ENCODE measurements at places on chromosomes 7 and 10.
A peak's percentile ranks its signal among the peaks of the same experiment; 100 is the strongest.

GRCh38 chr7:106257752-106258151 lies 27.0 kb downstream of the NAMPT start:
- H3K4me3 ChIP-seq = peak overlapping the region; percentile 55
- peaks cover 12% of the 10 kb centered on the region for H3K4me1 ChIP-seq
- DNase-seq = no peak
- peak overlapping the region; percentile 47 for H3K27ac ChIP-seq

- peaks cover 2% of the 10 kb centered on the region for H3K36me3 ChIP-seq
- no peak overlapping the region for H3K4me3 ChIP-seq
- no peaks in the 10 kb centered on the region for H3K27me3 ChIP-seq
Measured at GRCh38 chr7:42186151-42186550, 50.9 kb downstream of the GLI3 start.

DNA sequence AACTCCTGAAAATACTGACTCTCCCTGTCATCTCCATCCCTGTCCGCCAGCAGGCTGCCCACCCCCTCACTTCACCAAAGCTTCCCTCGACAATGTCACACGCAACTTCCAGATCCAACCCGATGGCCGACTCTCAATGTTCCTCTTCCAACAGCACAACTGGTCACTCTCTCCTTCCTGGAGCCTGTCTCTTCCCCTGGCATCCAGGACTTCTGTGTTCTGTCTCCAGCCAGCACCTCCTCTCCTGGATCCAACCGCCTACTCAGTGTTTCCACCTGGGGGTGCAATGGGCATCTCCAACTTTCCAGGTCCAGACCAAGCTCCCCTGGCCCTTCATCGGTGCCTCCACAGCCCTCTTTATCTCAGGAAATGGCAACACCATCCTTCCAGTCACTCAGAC lies 8.6 kb downstream of the CPA5 start:
- H3K4me1 ChIP-seq = peaks cover 14% of the 10 kb centered on the region
- H3K27me3 ChIP-seq = peaks cover 30% of the 10 kb centered on the region
- no peak for DNase-seq
- no peak overlapping the region for H3K27ac ChIP-seq
- H3K4me3 ChIP-seq = no peak overlapping the region

DNA sequence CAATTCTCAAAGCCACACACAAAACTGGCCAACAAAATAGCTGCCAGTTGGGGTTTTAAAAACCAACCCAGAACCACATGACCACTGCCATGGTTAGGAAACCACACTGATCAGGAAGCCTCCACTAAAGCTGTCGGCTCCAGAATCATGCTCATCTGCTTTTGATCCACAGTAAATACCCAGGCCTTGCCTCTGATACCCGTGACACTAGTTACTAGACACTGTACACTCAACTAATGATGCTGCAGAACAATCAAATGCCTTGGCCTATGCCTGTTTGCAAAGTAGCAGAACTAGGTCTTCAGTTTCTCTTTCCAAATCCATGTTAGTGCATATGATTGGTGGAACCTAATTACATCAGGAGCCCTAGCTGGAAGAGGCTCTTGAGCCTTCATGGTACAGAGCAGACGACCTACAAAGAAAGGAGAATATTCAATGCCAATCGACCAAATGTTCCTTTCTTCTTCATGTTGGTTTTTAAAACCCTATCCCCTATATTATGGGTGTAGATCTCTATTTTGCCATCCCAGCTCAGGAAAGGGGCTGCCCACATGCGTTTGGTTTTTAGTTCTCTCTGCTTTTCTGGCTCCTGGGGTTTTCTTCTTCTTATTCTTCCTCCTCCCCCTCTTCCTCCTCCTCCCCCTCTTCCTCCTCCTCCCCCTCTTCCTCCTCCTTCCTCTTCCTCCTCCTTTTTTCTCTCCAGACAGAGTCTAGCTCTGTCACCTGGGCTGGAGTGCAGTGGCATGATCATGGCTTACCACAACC lies 76.6 kb downstream of the CNNM2 start:
- H3K4me1 ChIP-seq = peaks cover 13% of the 10 kb centered on the region
- H3K27ac ChIP-seq = peak overlapping the region; percentile 70
- H3K4me3 ChIP-seq = peak overlapping the region; percentile 63

DNA sequence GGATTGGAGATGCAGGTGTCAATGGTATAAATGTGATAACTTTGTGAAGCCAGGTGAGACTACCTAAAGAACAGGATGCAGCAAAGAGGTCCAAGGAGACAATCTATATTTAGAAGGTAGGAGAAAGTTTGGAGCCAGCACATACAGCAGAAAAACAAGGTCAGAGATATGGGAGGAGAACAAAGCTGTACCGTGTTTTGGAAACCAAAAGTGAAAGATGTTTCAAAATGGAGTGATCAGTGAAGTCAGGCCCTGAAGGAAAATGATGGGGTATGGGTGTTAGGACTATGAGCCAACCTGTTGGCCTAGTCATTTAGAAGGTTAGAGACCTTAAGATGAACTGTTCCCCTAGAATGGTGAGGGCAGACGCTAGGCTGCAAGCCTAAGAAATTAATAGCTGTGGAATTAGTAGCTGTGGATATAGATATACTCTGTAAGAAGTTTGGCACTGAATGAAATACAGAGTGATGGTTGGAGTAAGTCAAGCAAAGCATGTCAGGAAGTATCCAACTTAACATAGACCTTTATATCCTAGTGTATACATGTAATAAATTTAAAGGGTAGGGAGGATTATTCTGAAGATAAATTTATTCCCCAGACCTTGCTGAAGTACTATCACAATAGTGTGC lies 149.8 kb upstream of the WNT16 start:
- peaks cover 10% of the 10 kb centered on the region for H3K4me1 ChIP-seq
- no peak for DNase-seq
- no peak overlapping the region for H3K27ac ChIP-seq
- H3K27me3 ChIP-seq = peaks cover 24% of the 10 kb centered on the region

Data from T-helper 17 cell (primary cell).